ENCODE measurements at places on chromosomes 13 and 19.
A peak's percentile ranks its signal among the peaks of the same experiment; 100 is the strongest.

DNA sequence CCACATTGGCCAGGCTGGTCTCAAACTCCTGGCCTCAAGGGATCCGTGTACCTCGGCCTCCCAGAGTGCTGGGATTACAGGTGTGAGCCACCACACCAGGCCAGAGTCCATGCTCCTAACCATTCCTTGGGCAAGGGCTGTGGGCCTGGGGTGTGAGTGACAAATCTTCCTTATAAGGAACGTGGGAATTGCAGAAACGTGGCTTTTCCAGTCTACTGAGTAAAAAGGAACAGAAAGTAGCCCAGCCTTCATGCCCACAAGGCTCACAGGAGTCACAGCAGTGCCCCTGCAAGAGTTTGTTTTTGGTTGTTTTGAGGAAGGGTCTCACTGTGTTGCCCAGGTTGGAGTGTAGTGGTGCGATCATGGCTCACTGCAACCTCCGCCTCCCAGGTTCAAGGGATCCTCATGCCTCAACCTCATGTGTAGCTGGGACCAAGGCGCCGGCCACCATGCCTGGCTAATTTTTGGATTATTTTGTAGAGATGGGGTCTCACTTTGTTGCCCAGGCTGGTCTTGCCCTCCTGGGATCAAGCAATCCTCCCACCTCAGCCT, 5.1 kb downstream of the MYPOP start:
- no peak for DNase-seq

DNA sequence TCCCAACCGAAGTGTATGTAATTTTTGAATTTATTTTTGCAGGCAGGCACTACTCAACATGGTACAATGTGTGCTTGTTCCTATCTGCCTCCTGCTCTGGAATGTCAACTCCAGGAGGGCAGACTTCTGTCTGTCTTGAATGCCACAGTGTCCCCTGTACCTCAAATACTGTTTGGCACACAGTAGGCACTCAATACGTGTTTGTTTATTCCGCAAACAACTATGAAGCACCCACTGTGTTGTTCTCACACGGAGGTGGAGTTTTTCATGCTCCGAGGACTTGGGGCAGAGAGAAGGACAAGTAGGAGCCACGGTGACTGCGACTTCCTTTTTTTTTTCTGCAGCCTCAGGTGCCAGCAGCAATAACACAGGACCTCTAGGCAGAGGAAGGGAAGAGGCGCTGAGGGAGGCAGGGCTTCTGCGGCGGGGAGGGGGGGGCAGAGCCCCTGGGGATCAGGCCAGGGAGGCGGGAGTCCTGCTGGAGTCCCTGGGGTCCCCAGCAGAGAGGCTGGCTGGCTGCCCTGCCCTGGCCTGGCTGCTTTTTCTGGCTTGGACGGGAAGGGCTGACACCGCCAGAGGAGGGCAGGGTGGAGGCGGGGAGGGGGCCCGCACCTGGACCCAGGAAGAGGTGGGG, 29.3 kb upstream of the TNFAIP8L1 start:
- no peak for DNase-seq

DNA sequence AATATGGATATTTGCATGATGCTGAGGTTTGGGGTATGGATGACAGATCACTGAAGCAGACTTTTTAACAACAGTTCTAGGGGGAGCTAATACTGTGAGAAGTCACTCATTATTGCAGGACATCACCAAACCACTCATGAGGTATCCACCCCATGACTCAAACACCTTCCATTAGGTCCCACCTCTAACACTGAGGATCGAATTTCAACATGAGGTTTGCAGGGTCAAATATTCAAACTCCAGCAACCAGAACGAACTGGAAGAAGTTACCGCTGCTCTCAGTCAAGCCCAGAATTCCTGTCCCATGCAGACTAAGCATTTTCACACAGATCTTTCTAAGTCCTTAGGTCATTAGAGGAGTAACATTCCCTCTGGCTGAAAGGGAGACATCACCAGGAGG, 758.9 kb downstream of the UQCRFS1 start:
- DNase-seq, result no peak

DNA sequence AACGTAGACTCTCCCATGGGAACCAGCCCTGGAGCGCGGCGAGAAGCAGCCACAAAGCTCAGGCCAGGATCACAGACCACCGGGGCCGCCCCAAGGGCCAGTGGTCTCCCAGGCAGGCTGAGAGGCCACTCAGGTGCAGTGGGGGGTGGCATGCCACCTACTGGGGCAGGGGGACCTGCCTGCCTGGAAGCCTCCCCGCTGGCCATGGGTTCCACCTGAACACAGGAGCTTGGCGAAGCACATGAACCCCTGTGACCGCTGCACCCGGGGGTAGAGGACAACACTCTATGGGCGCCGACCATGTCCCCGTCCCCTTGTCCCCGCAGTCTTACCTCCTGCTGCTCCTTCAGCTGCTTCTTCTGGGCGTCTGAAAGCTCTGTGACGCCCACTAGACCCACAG, 6.8 kb upstream of the TM6SF2 start:
- no peak for DNase-seq

DNA sequence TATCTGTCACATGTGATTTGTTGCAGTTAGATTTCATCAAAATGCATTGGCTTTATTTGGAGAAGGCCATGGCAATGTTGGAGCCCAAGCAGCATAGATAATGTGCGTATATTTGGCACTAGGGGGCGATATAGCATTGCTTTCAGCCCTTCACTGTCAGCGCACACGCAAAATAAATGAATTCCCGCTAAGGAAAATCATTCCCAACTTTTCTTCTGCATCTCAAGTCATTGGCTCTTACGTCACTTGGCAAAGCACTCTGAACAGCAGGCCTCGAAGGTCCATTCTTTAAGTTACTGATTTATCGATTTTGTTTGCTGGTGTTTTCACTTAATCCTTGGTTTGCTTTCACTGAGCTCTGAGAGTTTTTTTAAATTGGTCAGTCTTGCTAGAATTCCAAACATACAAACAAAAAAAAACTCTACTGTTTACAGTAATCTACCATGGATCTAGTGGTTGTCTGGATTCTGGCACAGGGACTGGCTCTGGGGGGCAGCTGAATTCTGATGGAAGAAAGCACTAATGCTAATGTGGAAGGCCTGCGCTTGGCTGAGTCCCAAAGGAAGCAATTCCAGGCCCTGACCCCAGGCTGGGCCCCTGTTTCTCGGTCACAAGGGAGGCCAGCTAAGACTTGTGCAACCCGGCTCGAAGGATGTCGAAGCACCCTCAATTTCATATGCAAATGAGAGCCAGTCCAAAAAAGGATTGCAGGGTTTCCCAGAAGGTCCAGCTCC, 97.7 kb upstream of the IPO5 start:
- peak; percentile 46 for DNase-seq

DNA sequence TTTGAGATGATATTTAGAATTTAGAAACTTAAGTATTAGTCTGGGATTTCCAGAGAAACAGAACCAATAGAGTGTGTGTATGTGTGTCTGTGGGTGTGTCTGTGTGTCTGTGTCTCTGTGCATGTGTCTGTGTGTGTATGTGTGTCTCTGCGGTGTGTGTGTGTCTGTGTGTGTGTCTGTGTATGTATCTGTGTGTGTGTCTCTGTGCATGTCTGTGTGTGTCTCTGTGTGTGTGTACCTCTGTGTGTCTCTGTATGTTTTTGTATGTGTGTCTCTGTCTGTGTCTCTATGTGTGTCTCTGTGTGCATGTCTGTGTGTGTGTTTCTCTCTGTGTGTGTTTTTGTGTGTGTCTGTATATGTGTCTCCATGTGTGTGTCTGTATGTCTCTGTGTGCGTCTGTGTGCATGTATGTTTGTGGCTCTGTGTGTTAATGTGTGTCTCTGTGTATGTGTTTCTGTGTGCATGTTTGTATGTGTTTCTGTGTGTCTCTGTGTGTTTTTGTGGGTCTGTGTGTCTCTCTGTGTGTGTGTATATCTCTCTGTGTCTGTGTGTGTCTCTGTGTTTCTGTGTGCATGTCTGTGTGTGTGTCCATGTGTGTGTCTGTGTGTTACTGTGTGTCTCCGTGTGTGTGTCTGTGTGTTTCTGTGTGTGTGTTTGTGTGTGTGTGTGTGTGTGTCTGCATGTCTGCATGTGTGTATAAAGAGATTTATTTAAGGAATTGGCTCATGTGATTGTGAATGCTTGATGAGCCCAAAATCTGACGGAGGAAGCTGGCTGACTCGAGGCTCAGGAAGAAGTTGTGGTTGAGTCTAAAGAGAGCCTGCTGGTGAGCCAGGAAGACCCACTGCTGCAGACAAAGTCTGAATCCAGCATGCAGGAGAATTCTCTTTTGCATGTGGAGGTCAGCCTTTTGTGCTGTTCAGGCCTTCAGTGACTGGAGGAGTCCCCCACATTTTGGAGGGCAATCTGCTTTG, 22.2 kb downstream of the GPR42 start:
- no peak for DNase-seq

DNA sequence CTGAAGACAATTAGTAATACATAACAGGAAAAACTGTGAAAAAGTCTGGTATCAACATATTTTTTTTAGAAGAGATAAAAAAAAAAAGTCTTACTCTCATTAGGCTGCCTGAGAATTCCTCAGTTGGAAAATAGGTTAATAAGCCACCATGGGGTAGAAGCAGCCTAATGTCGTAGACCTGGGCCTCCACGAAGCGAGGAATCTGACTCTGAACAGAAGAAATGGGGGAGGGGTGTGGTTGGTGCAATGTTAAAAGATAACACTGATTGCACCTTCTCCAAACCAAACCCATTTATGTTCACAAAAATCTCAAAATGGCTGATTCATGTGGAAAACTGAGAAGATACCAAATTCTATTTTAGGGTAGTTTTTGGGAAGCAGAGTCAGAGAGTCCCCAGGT, 62.4 kb downstream of the MPHOSPH8 start:
- no peak for DNase-seq

GRCh38 chr13:53038993-53039392, 10.4 kb downstream of the OLFM4 start:
- DNase-seq, result no peak

- DNase-seq, result peak; percentile 70
Measured at GRCh38 chr19:927351-927779, 1.5 kb downstream of the ARID3A start.

DNA sequence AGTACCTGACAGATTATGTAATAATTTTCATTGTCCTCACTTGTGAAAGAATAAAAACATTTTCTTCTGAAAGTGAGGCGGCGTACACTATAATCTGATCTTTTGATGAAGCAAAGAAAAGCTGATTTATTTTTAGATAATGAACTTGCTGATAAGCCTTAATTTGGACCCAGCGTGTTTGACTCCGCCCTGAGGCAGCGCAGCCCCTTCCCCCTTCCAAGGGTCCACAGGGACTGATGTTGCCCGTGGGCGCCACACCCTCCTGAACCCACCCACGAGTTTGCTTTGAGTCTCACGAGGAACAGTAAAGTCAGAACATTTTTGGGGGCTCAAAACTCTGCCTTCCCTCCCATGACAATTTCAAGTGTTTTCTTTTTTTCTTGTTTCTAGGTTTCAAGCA, 40.0 kb downstream of the TEX29 start:
- no peak for DNase-seq

GRCh38 chr19:41095703-41096102, 7.5 kb downstream of the CYP2A13 start:
- no peak for DNase-seq

- DNase-seq, result no peak
Measured at GRCh38 chr13:88303605-88304004, 632.4 kb downstream of the SLITRK5 start.

- DNase-seq, result no peak
Measured at GRCh38 chr13:107067381-107067780, 499.4 kb upstream of the ARGLU1 start.

DNA sequence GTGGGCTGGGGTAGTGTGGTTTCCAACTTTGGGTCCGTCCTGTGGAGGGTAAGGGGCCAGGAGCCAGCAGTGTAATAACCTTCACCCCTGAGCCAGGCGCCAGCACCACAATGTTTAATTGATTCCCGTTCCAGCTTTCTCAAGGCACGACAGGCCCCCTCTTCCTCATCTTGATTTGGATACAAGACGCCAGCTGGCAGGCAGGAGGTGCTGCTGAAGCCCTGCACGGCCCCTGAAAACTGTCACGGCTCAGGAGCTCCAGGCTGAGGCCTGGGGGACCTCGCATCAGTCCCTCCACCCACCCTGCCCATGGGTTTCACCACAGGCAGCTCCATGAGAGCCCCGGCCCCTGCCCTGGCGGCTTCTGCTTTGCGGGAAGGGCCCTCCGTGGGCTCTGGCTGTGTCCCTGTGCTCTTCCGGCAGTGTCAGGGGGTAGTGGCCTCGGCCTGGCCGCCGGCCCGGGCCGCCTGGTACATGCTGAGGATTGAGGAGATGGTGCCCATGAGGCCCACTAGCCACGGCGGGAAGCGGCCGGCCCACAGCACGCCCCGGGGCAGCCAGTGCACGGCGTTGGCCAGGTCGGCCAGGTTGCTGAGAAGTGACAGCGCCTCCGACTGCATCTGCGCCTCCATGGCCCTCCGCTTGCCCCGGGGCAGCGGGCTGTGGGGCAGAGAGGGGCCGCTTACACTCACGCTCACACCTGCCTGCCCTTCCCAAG, 11.9 kb downstream of the PEX11G start:
- DNase-seq, result no peak

DNA sequence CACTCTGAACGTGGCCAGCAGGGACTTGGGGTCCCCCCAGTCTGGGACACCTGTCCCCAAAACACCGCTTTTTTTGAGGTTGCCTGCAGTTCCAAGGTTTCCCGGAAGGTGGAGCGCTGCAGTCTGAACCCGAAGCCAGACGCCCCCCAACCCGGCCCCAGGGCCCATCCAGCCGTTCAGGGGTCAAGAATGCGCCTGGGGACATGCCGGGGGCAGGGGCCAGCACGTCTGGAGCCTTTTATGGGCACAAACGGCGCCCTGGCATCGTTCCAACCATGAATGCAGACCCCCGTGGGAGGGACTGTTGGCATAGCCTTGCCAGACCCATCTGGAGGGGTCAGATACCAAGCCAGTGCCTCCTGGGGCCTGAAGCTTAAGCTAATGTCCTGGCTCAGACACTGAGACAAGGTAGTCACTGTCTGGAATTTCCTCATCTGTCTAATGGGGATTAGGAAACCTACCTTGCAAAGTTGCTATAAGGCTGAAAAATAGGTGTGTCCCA, 6.9 kb downstream of the S1PR5 start:
- no peak for DNase-seq

DNA sequence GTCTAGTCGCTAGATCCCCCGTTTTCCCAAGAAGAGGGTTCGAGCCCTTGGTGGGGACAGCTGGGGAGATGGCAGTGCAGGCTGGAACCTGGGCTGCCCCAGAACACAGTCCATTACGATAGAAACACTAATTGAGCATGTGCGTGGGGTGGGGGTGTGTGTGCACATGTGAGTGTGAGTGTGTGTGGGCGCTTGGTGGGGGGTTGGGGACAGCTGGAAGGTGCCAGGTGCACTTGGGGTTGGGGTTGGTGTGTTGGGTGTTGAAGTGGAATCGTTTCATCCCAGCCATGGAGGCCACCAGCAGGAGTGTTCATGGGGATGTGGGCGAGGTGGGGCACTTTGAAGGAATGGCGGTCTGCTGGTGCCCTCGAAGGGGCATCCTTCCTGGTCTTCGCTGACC, 18.1 kb upstream of the NPAS1 start:
- no peak for DNase-seq

Data from psoas muscle (tissue), 8 donors.